ENCODE measurements at places on chromosomes 16 and 17.

DNA sequence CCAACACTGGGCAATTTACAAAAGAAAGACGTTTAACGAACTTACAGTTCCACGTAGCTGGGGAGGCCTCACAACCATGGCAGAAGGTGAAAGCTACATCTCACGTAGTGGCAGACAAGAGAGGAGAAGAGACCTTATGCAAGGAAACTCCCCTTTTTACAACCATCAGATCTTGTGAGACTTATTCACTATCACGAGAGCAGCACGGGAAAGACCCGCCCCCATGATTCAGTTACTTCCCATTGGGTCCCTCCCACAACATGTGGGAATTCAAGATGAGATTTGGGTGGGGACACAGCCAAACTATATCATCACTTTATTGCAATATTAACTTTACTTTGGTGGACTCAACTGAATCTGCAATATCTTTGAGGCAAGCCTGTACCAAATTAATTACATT lies 11.9 kb upstream of the ENGASE start:
- no peak for DNase-seq

GRCh38 chr17:63519972-63520882 lies 2.9 kb upstream of the KCNH6 start:
- no peak for DNase-seq

GRCh38 chr16:56269281-56269680 lies 78.0 kb downstream of the GNAO1 start:
- DNase-seq: no peak

GRCh38 chr17:56821847-56822534 lies 11.7 kb downstream of the C17orf67 start:
- DNase-seq: no peak

DNA sequence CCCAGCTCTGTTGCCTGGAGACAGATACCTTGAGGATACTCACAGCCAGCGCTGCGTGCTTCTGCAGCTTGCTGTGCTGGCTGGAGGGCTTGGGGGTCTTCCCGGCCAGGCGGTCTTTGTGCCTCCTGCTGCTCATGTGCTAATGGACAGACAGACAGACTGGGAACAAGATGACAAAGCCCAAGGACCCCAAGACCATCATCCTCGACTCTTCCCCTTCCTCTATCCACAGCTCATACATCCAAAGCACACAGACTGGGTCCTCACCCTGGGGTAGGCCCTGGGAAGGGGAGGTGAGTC lies 7.7 kb downstream of the NKIRAS2 start:
- DNase-seq: no peak

DNA sequence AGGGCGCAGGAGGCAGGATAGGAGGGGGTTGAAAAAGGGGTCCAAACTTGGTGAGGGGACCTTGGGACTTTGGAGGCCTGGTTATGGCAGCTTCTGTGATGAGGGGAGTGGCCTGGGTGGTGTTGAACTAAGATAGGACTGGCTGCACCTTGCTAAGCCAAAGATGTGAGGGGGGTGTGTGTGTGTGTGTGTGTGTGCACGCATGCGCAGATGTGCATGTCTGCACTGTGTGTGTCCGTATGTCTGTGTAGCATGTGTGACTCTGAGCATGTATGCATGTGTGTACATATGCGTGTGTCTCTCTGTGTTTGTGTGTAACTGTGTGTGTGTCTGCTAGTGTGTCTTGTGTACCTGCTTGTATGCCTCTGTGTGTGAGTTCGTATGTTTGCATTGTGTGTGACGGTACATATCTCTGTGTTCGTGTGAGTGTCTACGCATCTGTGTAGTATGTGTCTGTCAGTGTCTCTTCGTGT lies 4.1 kb downstream of the SLC16A5 start:
- no peak for DNase-seq

DNA sequence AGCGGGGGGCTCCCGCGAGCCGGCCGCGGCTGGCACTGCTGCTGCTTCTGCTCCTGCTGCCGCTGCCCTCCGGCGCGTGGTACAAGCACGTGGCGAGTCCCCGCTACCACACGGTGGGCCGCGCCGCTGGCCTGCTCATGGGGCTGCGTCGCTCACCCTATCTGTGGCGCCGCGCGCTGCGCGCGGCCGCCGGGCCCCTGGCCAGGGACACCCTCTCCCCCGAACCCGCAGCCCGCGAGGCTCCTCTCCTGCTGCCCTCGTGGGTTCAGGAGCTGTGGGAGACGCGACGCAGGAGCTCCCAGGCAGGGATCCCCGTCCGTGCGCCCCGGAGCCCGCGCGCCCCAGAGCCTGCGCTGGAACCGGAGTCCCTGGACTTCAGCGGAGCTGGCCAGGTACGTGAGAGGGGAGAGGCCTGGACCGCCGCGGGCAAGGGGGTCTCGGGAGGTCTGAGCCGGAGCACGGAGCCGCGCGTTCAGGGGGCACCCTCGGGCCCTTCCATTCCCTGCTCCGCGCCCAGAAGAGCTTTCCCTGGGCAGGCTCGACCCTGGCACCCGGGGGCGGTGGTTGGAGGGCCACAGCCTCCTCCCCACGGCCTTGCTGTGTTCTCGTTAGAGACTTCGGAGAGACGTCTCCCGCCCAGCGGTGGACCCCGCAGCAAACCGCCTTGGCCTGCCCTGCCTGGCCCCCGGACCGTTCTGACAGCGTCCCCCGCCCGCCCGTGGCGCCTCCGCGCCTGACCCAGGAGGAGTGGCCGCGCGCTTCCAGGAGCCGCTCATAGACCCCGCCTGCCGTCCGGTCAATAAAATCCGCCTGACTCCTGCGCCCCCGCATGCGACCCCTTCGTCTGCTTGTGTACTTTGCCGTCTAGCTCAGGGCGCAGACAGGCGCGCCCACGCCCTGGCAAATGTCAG lies 591 bp downstream of the NPW start:
- DNase-seq: no peak

GRCh38 chr16:57134982-57135381 lies 42.6 kb downstream of the CPNE2 start:
- no peak for DNase-seq

DNA sequence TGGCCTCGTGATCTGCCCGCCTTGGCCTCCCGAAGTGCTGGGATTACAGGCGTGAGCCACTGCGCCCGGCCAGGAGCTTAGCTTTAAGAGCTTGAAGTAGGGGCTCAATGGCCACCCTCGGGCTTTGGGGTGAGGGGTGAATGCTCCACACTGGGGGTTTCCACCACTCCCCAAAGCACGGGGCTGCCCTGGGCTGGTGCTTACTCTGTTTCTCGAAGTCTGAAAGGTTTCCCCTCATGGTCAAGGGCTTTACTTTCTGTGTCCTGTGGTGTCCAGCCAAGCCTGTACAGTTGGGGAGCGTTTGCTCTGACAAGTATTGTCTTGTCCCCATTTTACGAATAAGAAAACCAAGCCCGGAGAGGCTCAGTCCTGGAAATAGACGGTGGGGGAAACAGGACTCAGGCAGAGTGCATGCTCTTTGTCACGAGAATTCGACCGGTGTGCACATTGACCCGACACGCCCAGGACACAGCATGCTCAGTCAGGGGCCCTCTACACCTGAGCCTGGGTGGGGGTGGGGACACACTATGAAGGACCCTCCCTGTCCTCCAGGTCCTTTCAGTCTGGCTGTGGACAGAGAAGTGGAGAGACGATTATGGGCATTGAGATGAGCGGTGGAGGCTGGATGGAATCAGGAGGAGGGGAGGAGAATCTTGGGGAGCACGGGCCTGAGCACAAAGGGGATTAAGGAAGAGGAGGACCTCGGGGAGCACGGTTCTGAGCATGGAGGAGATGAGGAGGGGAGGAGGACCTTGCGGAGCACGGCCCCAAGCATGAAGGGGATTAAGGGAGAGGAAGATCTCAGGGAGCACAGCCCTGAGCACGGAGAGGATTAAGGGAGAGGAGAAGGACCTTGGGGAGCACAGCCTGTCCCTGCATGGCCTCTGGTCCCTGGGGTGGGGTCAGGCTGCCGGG lies 7.5 kb downstream of the CD7 start:
- DNase-seq: no peak

- DNase-seq: no peak
These were observed 8.0 kb downstream of the TBC1D24 start for GRCh38 chr16:2482708-2483534.

DNA sequence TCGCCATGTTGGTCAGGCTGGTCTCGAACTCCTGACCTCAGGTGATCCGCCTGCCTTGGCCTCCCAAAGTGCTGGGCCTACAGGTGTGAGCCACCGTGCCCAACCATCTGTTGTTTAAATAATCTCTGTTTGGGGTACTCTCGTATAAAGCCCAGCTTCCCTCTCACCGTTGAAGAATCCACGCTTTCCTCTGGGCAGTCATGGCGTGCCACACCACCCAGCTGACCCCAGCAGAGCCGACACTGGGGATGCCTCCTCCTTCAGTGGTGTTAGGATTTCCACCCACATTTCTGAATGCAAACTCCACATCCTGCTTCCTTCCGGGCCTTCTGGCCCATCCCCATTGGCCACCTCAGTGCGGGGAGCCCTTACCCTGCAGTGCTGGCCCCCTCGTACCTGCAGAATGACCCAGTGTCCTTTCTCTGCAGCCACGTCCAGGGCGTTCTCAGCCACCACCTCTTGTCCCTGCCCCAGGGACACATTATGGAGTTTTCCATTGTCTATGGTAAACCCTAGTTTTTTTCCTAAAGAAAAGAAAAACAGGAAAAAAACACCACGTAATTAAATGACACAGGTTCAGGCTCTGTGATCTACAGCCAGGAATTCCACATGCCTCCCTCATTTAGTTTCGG lies 60.4 kb downstream of the PGS1 start:
- DNase-seq: no peak

DNA sequence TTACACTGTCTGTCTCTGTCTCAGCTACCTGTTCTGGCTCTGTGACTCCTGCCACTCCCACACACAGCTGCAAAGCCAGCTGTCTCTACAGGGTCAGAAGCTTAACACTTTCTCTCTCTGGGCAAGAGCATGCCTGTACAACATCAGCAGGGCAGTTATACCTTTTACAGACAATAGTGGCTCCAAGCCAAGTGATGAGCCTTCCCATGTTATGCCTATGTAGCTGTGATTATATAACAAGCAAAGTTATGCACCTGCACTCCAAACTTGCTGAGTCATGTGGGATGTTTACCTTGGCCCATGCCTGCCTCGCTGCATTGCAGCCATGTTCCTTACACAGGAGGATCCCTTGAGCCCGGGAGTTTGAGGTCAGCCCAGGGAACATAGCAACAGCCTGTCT lies 31.8 kb upstream of the APPBP2 start:
- DNase-seq: no peak

DNA sequence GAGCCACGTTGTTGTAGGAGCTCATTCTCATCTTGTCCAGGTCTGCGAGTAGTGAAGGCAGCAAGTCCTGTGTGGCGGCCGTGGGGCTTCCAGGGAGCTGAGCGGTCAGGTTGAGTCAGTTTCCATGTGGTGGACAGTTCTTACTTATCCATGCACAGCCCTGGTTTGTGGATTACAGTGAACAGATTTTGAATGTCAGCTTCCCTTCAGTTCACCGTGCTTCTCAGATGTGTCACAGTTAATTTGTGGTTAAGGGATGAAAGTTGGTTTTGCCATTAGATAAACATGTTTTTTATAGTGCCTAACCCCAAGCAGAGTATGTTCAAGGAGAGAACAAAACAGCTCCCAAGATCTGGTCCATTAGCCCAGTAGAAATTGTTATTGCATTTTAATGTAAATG lies 103.1 kb downstream of the RPTOR start:
- no peak for DNase-seq

GRCh38 chr17:75456039-75456416 lies 407 bp upstream of the TMEM94 start:
- no peak for DNase-seq

GRCh38 chr17:21201298-21201595 lies 12.7 kb downstream of the TMEM11 start:
- DNase-seq: no peak

DNA sequence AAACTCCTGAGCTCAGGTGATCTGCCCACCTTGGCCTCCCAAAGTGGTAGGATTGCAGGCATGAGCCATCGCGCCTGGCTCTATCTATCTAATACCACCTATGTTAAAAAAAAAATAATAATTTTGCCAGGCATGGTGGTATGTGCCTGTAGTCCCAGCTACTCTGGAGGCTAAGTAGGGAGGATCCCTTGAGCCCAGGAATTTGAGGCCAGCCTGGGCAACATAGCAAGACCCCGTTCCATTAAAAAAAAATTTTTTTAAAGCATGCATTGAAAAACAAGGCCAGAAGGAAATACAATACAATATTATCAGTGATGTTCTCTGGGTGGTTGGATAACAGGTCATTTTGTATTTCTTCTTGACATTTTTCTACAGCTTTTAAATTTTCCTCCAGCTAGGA lies 45.2 kb upstream of the HELZ start:
- DNase-seq: no peak

DNA sequence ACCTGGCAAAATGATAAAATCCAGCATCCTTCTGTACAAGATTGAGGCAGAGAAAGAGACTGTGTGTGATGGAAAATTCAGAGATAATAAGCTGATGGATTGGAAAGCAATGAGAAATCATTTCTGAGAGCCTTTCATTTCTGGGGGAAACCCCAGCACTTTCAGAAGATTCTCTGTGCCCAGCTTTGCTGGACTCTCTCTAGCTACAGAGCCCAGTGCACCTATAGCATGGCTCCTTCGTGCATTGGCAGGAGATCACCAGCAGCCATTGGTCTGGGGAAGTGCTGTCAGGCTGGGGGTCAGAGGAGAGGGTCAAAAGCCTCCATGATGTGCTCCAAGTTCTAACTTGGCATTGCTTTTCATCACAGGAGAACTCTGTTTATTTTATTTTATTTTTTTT lies 259.9 kb downstream of the SOX9 start:
- no peak for DNase-seq

DNA sequence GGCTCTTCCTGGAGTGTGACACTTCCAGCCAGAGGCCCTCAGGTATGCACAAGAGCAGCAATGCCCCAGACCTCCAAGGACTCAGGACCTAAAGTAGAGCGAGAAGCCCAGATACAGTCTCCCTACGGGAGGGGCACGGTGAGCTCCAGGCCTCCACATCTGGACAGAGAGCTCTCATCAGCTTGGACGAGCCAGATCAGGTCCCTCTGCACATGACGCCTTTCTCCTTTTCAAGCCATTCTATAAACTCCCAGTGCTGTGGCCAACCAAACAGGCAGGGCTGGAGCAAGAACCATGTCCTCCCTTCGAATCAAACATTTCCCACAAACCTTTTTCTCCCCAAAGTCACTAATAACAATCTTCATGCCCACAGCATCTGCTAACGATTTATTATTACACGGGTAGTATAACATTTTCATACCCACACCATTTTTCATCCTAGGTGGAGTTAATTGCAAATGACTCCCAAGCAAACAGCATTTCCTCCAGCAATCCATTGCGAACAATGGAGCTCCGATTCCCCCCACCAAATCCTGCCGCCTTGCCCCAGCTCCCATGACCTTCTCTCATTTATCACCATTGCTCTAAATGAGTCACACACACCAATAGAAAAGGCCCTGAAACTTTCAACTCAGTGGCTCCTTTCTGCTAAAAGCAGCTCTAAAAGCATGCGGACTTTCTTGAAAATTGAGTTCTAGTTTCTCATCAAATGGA lies 24.2 kb upstream of the NLRP1 start:
- DNase-seq: no peak

GRCh38 chr17:58120195-58120822 lies 27.9 kb upstream of the OR4D1 start:
- DNase-seq: peak; percentile 44

- no peak for DNase-seq
These were observed 69.4 kb downstream of the MRC2 start for GRCh38 chr17:62696726-62697490.
